ENCODE measurements at places on chromosomes 5 and 9.

GRCh38 chr9:127362829-127363228 is 34.1 kb upstream of the SLC2A8 start:
- no peak for DNase-seq

DNA sequence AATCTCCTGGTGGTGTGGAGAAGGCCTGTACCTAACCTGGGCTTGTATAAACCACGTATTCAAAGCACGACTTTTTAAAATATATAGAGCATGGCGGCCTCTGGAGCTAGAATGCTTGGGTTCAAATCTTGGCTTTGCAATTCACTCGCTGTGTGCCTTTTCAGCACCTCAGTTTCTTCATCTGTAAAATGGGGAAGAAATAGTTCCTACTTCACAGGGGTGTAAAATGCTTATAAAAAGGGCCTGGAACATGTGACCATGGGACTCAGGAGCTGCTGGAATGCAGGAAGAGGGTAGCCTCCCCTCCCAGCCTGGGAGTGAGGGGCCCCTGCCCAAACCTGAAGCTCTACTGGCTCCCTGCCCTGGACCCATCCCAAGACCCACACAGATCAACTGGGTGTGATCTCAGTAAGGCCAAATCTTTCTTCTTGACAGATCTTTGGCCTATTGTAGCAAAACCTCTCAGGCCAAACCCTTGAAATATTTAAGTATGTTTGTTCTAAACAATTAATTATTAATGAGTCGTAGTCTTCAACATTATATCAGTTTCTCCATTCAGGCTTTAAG is 269.0 kb downstream of the ZSWIM6 start:
- DNase-seq: no peak

GRCh38 chr5:142506756-142507155 is 179.1 kb downstream of the FGF1 start:
- DNase-seq: no peak

GRCh38 chr9:134287591-134288491 is 38.4 kb upstream of the RXRA start:
- no peak for DNase-seq

DNA sequence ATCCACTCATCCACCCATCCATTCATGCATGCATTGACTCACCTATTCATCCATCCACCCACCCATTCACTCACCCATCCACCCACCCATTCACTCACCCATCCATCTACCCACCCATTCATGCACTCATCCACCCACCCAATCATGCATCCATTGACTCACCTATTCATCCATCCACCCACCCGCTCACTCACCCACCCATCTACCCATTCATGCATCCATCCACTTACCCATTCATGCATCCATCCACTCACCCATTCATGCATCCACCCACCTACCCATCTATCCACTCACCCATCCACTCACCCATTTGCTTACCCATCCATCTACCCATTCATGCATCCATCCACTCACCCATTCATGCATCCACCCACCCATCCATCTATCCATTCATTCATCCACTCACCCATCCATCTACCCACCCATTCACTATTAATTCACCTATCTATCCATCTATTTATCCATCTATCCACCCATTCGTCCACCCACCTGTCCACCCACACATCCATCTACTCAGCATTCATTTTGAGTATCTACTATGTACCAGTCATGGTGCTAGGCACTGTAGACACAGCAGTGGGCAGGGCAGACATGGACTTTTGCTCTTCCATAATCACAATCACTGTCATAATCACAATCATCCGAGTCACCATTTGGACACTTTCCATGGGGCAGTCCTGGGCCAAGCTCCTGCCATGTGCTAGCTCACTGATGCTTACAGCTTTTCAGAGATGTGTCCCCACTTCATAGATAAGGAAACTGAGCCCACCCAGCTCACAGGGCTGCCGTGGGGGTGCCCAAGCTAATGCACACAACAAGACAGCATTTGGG is 34.4 kb downstream of the HMCN2 start:
- no peak for DNase-seq

DNA sequence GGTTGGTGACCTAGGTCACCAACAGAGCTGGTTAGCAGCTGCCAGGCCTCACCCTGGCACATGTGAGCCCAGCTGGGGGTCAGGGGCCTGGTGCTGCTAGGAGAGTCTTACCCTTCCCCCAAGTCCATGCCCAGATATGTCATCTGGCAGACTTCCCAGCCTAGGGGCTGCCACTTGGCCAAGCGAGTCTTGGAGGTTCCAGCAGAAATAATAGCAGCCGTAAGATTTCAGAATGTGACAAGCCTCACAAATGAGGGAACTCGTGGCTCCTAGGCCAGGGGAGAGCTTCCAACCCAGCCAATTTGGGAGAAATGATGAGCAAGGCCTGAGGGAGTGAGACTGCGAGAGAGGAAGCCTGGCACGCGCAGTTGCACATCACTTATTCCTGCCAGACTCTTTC is 11.1 kb downstream of the URM1 start:
- DNase-seq: peak; percentile 63

GRCh38 chr5:59051951-59052350 is 469.1 kb downstream of the RAB3C start:
- DNase-seq: no peak

GRCh38 chr5:145062280-145063062 is 772.7 kb downstream of the PRELID2 start:
- no peak for DNase-seq

GRCh38 chr9:77498891-77499290 is 149.2 kb downstream of the GNA14 start:
- DNase-seq: no peak

GRCh38 chr5:113682497-113683136 is 169.1 kb downstream of the YTHDC2 start:
- DNase-seq: no peak

DNA sequence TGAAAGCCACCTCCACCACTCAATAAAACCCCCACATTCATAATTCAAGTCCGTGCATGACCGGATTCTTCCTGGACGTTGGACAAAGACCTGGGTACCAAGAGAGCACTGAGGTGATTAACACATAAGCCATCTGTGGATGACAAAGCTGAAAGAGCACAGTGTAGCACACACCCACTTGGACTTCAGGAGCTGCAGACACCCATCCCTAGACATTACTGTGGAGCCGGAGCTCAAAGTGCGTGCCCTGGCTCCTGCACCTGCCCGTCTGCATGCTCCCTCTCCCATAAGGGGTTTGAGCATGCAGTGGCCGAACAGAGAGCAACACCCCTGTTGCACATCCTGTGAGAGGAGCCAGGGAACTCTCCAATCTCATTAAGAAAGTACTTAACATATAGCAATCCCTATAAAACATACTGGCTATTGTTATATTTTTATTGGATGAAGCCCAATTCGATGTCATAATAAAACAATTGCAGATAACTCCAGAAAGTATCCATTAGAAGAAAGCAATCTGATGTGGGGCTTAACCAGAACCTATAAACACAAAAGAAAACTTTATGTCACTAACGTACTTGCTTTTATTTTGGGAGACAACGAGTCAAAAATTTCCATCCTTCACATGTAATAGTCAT is 1174.2 kb upstream of the C9orf72 start:
- no peak for DNase-seq

- no peak for DNase-seq
Measured at GRCh38 chr5:128384068-128384467, 154.0 kb downstream of the FBN2 start.

DNA sequence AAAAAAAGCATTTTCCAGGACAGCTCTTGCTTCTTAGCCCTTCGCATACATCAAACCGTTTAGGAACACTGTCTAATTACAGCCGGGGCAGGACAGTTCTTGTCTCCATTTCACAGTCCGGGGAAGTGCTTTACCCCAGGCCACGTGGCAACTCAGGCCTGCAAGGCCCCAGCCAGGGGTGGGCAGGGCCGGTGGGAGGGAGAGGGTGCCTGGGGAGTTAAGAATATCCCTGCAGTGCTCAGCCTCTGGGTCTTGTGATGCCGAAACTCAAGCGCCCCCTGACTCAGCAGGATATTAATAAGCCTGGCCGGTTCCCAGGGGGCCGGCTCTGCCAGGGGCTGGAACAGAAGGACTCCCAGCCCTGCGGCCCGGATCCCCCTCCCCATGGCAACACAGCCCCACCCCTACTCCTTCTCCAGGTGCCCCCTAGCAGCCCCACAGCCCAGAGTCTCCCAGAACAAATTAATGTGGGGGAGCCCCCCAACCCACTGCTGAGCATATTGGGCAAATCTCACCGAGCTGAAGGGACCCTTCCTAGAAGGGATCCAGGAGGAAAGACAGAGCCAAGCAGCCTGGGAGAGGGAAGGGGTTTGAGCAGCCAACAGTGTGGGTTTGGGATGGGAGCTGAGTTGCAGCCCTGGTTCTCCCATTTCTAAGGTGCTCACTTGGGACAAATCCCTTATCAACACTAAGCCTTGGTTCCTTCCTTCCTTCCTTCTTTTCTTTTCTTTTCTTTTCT is 45.3 kb downstream of the PLPP7 start:
- no peak for DNase-seq

DNA sequence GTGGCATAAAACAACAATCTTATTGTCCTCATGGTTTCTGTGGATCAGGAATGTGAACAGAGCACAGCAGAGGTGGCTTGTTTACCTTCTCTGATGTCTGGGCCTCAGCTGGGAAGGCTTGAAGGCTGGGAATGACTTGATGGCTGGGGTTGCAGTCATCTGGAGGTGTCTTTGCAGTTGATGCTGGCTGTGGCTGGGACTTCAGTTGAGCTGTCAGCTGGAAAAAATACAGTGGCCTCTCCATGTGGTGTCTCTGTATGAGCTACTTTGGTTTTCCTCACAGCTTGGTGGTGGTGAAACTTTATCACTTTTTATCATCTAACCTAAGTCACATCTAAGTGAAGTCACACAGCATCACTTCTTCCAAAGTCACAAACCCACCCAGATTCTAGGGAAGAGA is 24.7 kb upstream of the STX17 start:
- DNase-seq: no peak

DNA sequence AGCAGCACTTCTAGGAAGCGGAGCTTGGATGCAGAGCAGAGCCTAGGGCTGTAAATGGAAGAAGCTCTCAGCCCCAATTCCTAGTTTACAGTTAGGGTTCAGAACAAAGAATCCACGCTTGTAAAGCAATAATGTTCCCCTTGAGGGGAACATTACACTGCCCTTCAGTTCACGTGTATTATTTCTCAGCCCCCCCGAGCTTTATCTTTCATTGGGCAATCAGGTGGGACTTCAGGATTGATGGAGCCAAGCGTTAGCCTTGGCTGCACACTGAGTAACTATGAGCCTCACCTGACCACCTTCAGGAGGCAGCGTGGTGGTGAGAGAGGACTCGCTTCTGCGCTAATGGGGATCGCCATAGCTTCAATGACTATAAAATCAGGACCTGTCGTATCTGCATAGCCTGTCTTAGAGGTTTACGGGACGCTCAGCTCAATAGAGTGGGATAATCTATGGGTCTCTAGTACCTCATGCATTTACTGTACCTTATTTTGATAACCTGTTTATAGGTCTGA is 157.0 kb upstream of the RASEF start:
- DNase-seq: no peak
